ENCODE measurements at places on chromosomes 13 and 19.

- no peak for DNase-seq
Observed at GRCh38 chr19:13823256-13823655, 28.0 kb downstream of the ZSWIM4 start.

DNA sequence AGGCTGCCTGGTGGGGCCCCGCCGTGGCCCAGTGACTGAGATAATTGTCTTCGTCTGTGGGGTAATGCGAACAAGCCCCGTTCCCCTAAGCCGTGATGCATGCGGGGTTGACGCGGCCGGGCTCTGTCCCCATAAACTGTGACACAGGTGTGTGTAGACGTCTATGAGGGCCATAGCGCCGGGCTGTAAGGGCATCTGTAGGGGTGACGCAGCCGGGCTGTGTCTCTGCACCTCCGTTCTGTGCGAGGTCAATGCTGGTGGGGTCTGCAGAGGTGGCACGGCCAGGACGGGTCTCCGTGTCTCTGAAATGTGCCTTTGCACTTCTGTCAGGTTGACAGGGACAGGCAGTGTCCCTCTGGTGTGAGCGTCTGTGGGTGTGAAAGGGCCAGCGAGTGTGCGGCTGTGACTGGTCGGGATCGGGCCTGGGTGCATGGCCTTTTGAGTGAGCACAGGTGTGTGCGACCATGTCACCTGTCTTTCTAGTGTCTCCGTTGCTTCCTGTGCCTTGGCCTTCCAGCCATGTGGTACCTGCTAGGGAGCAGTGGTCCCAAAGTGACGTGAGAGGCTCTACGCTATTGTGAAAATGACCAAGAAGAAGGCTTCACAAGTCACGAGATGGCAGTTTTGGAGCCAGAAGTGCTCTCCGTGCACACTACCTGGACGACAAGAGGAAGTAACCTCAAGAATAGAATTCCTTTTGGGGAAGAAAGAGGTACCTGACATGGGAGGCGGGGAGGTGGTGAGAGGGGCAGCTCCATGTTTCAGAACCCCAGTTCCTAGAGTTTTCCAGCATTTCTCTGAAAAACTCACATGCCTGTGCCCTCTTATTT is 16.4 kb upstream of the ZNF331 start:
- no peak for DNase-seq

DNA sequence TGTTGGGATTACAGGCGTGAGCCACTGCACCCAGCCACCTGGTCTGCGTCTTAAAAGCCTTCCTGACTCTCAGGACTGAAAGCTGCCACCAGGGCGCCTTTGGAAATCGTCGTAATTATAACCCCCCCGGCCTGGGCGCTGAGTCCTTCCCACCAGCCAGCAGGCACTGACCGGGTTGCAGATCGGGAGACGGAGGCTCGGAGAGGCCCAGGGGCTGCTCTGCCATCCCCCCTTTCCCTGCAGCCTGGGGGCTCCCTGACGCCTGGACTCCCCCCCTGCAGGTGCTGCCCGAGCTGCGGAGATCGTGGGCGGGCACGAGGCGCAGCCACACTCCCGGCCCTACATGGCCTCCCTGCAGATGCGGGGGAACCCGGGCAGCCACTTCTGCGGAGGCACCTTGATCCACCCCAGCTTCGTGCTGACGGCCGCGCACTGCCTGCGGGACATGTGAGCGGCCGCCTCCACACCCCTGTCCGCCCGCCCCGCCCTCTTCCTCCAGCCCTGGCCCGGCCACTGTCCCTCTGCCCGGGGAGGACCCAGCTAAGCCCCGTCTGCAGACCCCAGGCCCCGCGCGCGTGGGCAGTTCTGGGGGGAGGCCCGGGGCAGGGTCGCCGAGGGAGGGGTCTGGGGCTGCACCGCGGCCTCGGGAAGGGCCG is 2.5 kb downstream of the PRTN3 start:
- peak; percentile 56 for DNase-seq

- DNase-seq = peak; percentile 70
Observed at GRCh38 chr19:16025108-16026101, 50.9 kb upstream of the TPM4 start.

- DNase-seq = no peak
Observed at GRCh38 chr13:73842626-73843025, 291.6 kb downstream of the KLF12 start.

GRCh38 chr19:43597876-43598275 is 1.5 kb downstream of the ZNF576 start:
- no peak for DNase-seq

DNA sequence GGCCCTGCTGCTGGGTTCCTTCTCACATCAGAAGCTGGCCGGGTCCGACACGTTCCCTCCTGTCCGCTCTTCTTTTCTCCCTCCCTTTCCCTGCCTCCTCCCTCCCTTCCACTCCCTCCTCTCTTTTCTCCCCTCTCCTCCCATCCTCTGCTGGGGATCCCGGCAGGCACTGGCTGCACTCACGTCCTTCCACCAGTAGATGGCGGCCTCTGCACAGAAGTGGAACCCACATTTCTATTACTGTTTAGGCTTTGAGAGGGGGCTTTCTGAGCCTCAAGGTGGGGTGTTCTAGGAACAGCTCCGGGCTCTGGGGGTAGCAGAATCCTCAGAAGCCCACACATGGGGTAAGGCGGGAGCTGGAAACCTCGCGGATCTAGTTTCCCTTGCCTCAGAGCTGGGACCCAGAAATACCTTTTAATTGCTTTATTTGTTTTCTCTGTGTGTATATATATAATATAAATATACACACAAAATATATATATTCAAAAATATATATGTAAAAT is 294.2 kb downstream of the ZNF536 start:
- DNase-seq = peak; percentile 51

- DNase-seq = no peak
Observed at GRCh38 chr13:93399212-93399611, 172.6 kb downstream of the GPC6 start.

- DNase-seq = no peak
Observed at GRCh38 chr19:47110521-47111005, 3.0 kb downstream of the ZC3H4 start.

- DNase-seq = no peak
Observed at GRCh38 chr13:30923418-30923817, 9.0 kb upstream of the TEX26 start.

GRCh38 chr19:39645800-39646411 is 9.8 kb upstream of the LGALS16 start:
- no peak for DNase-seq

- no peak for DNase-seq
Observed at GRCh38 chr13:100544866-100545683, 43.5 kb downstream of the GGACT start.

DNA sequence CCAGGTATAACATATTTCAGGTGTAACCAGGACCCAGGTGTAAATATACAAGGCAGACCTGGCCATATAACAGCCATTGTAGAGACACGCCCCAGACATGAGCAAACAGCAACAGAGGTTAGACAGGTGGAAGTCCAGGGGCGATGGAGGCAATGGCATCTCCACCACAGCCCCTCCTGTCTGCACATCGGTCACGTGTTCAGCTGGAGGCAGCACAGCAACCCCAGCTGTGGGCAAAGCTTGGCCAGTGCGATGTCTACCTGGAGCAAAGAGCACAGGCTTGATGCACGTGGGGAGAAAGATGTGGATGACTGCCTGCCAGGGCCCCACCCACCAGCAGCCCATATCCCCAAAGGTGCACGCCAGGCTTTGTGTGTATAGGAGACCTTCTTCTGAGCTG is 4.4 kb downstream of the CYP4F2 start:
- DNase-seq = peak; percentile 48

DNA sequence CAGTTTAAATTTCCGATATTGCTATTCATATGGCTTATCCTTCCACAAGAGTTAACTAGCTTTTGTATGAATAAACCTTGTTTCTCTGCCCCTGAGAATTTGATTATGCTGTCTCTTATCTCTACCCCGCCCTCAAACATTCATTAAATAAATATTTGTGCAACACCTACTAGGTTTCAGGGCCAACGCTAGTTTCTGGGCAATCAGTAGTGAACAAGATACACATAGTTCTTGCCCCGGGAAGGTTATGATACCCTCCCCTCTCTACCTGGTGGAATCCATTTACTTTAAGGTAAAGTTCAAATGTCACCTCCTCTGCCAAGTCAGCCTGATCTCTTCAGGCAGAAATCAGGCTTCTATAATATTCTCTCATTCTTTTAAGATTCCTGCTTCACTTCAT is 16.6 kb upstream of the USP12 start:
- DNase-seq = no peak

- no peak for DNase-seq
Observed at GRCh38 chr13:72025836-72026235, 158.8 kb upstream of the DACH1 start.

- DNase-seq = no peak
Observed at GRCh38 chr13:107586216-107586615, 629.1 kb downstream of the LIG4 start.
